ENCODE measurements at places on chromosomes 13 and 19.

DNA sequence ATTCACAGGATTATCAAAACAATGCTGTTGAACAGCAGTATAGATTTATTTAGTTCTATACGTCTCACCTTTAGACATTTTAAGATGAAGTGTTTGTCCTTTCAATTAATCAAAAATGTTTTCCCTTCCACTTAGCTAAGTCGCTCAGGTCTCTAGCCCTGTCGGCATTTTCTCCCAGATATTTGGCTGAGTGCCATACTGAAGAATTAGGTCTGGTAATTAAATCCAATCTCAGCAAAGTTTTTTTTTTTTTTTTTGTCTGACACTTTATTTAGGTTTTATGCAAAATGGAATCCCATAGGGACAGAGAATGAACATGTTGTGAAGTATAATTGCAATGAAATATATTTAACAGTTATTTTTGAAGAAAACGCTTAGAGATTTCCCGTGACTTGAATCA is 44.1 kb downstream of the RFC3 start:
- no peak for DNase-seq

- no peak for DNase-seq
These were observed 727.7 kb downstream of the UQCRFS1 start for GRCh38 chr19:28485292-28485691.

GRCh38 chr13:87925006-87925405 is 253.8 kb downstream of the SLITRK5 start:
- peak; percentile 17 for DNase-seq

GRCh38 chr19:49128545-49129237 is 9.3 kb downstream of the PPFIA3 start:
- no peak for DNase-seq

GRCh38 chr13:38730332-38730731 is 43.5 kb downstream of the FREM2 start:
- DNase-seq = no peak

DNA sequence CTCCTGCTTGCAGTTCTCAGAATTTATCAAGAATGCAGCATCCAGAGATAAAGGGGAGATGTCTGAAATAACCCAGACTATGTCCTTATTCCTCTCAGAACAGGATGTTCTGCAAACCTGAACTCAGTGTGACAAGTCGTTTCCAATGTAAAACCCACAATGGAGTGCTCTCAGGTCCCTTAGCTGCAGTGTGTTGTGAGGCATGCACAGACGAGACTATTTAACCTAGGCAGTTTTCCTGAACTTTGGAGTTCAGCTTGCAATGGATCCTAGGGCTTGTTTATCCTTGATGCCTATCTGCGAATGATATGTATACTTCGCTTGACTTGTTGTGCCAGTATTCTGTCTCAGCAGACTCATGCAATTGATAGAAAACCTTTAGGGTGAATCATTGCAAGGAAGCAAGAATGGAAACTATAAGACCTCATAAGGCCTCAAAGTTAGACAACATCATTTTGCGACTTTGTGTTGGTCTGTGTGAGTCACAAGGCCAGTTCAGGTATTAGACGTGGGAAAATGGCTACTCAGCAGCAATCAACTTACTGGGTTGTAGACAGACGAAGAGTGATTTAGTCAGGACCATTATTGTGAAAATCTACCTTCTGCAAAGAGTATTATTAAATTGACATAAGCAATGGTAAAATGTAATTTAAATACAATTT is 2439.9 kb upstream of the PCDH20 start:
- no peak for DNase-seq

DNA sequence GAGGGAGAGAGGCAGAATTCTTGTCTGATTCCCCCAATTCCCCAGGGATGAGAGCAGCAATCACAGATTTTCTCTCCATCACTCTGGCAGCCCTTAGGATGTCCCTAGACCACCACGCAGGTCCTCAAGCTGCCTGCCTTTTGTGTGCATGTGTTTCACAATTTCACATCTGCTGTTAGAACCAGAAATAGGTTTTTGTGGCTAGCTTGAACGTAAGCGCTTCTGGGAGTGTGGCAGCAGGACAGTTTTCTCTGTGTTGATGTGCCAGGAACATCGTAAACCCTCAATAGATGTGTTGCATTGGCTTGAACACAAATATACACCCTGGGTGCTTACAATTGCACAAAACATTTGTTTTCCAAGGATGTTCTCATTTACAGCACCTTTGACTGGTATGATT is 78.8 kb upstream of the TMTC4 start:
- DNase-seq = peak; percentile 1

DNA sequence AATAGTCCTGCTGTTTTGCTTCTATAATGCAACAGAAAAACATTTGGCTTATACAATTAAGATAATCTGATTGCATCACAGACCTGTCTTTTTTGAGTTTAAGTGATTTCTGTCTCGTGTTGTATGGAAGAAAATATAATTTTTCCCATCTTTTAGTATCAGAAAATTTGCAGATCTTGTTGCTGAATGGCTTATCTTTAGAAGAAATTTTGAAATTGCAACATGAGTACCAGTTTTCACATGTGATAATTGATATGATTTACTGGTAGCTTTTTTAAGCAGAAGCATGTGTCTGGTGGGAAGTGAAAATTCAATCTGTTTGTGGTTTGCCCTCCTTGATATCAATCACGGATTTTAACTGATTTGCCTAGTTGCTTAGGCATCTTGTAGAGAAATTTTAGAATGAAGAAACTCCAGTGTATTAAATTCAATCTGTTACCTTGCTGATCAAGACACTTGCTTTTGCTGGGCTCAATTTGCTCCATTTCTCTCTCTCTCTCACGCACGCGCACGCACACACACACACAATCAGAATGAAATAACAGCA is 89.8 kb upstream of the MYCBP2 start:
- DNase-seq = no peak

DNA sequence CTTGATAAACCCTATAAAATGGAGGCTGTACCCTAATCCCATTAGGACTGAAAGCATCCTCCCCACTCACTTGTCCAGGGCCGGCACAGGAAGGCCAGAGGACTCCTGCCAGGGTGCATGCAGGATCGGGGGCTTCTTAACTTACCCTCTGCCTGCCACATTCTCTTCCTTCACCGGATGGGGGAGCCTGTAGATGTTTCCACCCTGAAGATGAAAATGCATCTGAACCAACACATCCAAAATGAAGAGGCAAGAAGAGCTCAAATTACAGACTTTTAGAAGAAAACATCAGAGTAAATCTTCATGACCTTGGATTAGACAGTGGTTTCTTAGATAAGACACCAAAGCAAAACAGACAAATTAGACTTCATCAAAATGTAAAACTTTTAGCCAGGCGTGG is 25.9 kb upstream of the NAPA start:
- peak; percentile 47 for DNase-seq

DNA sequence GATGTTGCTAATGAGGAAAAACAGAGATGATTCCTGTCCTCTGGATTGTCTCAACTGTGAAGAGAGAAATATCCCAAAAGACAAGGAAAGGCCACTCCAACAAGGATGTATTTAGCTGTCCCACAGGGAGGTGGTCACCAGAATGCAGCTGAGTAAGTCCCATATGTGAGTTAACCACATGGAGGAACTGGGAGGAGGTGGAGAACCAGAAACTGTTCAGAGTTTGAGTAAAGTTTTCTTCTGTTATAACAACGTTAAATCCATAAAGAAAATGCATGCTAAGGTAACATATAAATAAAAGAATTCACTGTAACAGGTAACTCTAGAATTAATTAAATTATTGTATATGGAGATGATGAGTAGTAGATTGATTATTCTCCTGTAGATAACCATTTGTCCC is 5.3 kb downstream of the ZNF763 start:
- no peak for DNase-seq

GRCh38 chr13:84366506-84366905 is 484.2 kb upstream of the SLITRK1 start:
- DNase-seq = peak; percentile 77

DNA sequence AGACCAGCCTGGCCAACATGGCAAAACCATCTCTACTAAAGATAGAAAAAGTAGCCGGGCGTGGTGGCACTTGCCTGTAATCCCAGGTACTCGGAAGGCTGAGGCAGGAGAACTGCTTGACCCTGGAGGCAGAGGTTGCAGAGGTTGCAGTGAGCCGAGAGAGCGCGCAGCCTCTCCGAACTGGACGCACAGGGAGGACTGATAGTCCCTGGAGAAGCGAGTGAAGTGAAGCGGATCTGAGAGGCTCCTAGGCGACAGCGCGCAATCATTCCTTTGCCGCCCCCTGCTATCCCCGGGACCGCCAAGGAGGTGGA is 233 bp downstream of the ZNF561 start:
- DNase-seq = no peak

GRCh38 chr13:32837307-32837972 is 178.8 kb upstream of the KL start:
- no peak for DNase-seq

DNA sequence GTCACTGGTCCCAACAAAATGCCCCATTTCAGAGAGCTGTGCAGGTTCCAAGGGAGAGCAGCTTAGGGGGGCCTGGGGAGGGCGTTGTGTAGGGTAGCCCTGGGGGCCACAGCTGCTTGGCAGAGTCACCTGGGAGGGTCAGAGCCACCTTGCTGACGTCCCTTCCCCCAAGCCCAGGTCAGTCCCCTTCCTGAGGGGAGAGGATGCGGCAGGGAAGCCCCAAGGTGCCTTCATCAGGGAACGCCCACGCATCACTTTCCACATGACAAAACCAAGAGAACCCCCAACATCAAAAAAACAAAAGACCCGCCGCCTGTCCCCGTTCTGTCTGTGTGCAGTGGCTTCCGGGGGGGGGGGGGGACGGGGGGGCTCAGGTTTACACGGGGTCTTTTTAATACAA is 5.3 kb upstream of the UQCR11 start:
- no peak for DNase-seq

GRCh38 chr13:95438297-95438696 is 114.2 kb upstream of the CLDN10 start:
- DNase-seq = no peak
